Substantia nigra (tissue), 51 donors: ENCODE measurements at places on chromosomes 12 and 14.

- DNase-seq = no peak
Observed at GRCh38 chr12:131115766-131116467, 162.2 kb downstream of the ADGRD1 start.

- no peak for DNase-seq
Observed at GRCh38 chr14:37858733-37859132, 263.3 kb downstream of the TTC6 start.

DNA sequence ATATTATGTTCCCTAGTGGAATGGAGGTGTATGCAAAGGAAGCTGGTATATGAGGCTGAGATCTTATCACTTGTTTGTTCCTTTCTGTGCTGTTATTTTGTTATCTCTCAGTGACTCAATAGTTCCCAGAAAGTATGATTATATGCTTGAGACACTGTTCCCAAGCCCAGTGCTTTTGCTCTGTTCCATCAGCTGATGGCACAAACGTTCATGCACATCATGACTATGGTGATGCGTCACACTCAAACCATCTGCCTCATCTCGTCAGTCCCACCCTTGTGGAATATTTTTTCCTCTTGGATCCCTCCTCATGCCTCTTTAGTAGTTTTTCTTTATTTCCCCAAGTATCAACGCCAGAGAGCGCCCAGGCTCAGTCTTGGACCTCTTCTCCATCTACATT lies 786.9 kb downstream of the AACS start:
- DNase-seq = no peak

GRCh38 chr12:94942663-94943062 lies 60.8 kb downstream of the NDUFA12 start:
- DNase-seq = no peak
